ENCODE measurements at places on chromosomes 3 and 15.

DNA sequence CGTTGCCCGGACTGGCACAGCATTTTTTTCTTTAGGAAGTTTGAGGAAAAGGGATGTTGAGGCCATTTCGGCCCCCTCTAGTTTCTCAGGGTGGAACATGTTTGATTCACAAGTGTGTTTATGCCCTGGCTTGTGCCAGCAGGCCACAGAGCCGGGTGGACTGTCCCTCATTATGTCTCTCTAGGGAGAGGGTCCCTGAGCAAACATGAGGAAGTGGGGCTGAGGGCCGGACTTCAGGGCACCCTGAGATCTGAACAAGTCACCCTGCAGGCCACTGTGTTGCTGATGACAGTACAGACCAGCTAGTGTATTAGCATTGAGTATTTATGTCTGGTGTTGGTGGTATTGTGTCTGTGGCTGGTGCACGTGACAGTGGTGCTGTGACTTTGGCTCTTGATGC lies 34.9 kb downstream of the RNU5B-1 start:
- H3K4me3 ChIP-seq: no peak overlapping the region
- H3K4me1 ChIP-seq: peaks cover 39% of the 10 kb centered on the region
- peak; percentile 5 for DNase-seq
- H3K27ac ChIP-seq: no peak overlapping the region
- H3K36me3 ChIP-seq: no peaks in the 10 kb centered on the region
- no peaks in the 10 kb centered on the region for H3K27me3 ChIP-seq

GRCh38 chr3:39727415-39727814 lies 82.0 kb upstream of the MYRIP start:
- H3K4me3 ChIP-seq: no peak overlapping the region
- DNase-seq: no peak
- H3K4me1 ChIP-seq: no peaks in the 10 kb centered on the region
- no peaks in the 10 kb centered on the region for H3K27me3 ChIP-seq
- no peak overlapping the region for H3K27ac ChIP-seq

DNA sequence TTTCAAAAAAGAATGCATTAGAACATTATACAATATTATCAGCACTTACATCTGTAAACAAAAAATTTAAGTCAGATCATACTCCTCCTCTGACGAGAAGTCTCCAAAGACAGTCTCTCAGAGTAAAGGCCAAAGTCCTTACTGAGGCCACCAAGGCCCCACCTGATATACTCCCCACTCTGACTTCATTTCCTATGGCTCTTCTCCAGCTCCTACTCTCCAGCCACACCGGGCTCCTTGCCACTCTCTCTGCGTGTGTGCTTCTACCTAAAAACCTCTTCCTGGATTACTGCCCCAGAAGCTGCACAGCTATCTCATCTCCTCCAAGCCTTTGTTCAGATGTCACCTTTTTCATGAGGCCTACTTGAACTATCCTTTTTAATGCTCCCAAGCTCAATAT lies 5.0 kb downstream of the DCP1A start:
- no peaks in the 10 kb centered on the region for H3K27me3 ChIP-seq
- no peak overlapping the region for H3K27ac ChIP-seq
- DNase-seq: no peak
- no peak overlapping the region for H3K4me3 ChIP-seq

- no peaks in the 10 kb centered on the region for H3K27me3 ChIP-seq
- no peak overlapping the region for H3K4me3 ChIP-seq
- H3K4me1 ChIP-seq: no peaks in the 10 kb centered on the region
- no peak for DNase-seq
These were observed 269.5 kb upstream of the GBE1 start for GRCh38 chr3:82030916-82031315.

DNA sequence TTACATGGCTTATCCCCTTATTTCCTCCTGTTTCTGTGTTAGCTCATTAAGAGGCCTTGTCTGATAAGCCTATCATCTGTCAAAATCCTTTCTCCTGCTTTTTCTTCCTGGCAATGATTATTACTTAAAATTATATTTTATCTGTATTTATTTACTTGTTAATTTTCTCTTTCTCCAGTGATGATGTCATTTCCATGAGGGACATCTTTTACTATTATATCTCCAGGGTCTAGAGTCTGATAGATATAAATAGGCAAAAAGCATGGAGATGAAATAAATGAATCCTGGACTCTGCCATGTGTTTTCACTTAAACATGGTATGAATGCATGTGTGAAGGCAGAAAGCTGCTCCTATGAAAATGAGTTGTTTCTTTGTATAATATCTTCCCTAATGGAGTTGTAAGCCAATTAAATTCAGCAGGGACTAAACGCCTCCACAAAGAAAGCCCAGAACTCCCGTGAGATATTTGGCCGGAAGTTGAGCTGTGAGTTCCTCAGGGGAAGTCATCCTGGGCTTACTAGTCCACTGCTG lies 375.2 kb downstream of the TUSC7 start:
- no peak overlapping the region for H3K4me3 ChIP-seq
- H3K4me1 ChIP-seq: no peaks in the 10 kb centered on the region
- no peaks in the 10 kb centered on the region for H3K36me3 ChIP-seq
- no peaks in the 10 kb centered on the region for H3K27me3 ChIP-seq
- H3K27ac ChIP-seq: no peak overlapping the region
- DNase-seq: peak; percentile 21

DNA sequence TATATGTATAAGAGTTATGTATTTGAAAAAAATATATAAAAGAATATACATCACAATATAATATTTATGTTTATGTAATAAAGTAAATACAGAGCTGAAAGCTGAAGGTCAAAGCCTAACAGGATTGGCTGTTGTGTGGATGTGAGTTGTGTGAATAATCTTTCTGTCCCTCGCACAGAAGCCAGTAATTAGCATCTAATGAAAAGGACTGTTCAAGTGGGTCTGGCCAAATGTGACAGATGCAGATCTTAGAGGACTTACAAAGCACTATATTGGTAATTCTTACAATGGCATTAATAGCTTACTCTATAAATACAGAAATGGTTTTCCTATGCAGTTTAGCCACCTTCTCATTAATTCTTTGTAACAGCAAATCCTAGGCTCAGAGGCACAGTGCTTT lies 2.4 kb downstream of the MKRN3 start:
- peaks cover 11% of the 10 kb centered on the region for H3K36me3 ChIP-seq
- no peak overlapping the region for H3K4me3 ChIP-seq
- H3K4me1 ChIP-seq: no peaks in the 10 kb centered on the region
- H3K27ac ChIP-seq: no peak overlapping the region

GRCh38 chr3:98730338-98730737 lies 32.8 kb upstream of the ST3GAL6 start:
- no peaks in the 10 kb centered on the region for H3K27me3 ChIP-seq
- peaks cover 5% of the 10 kb centered on the region for H3K4me1 ChIP-seq
- no peak overlapping the region for H3K27ac ChIP-seq
- H3K36me3 ChIP-seq: no peaks in the 10 kb centered on the region
- H3K4me3 ChIP-seq: no peak overlapping the region

DNA sequence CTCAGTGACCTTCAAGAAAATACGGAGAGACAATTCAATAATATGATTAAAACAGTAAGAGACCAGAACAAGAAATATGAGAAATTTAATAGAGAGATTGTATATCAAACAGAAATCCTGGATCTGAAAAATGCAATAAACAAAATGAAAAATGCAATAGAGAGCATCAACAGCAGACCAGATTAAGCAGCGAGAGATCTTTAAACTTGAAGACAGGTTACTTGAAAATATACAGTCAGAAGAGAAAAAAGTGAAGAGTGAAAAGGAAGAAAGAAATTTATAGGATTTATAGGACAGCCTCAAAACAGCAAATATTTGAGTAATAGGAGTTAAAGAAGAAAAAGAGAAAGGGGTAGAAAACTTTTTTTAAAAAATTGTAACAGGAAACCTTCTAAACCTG lies 813.9 kb upstream of the GRM7 start:
- no peaks in the 10 kb centered on the region for H3K36me3 ChIP-seq
- H3K27me3 ChIP-seq: no peaks in the 10 kb centered on the region

GRCh38 chr3:132362329-132362728 lies 45.1 kb downstream of the ACP3 start:
- DNase-seq: peak; percentile 20
- no peaks in the 10 kb centered on the region for H3K4me1 ChIP-seq
- no peaks in the 10 kb centered on the region for H3K36me3 ChIP-seq
- no peak overlapping the region for H3K27ac ChIP-seq
- H3K4me3 ChIP-seq: no peak overlapping the region

- no peak overlapping the region for H3K27ac ChIP-seq
- no peak for DNase-seq
- no peak overlapping the region for H3K4me3 ChIP-seq
- no peaks in the 10 kb centered on the region for H3K27me3 ChIP-seq
- H3K36me3 ChIP-seq: no peaks in the 10 kb centered on the region
These were observed 397.9 kb upstream of the GOLIM4 start for GRCh38 chr3:168493412-168494205.

DNA sequence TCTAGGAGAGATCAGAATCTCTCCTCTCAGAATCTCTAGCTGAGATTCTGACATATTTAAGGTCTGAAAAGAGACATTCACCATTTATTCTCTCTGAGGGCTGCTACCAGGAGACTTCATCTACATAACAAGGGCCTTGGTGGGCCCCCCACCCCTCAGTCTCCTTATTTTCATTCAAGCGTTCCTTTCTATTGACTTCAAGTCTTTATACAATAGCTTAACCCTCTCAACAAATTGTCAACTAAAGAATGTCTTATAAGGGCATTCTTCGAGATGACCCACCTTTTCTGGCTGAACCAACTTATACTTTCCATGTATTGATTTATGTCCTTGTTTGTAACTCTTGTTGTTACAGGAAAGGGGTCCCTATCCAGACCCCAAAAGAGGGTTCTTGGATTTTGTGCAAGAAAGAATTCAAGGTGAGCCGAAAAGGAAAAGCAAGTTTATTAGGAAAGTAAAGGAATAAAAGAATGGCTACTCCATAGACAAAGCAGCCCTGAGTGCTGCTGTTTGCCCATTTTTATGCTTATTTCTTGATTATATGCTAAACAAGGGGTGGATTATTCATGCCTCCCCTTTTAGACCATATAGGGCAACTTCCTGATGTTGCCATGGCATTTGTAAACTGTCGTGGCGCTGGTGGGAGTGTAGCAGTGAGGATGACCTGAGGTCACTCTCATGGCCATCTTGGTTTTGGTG lies 209.5 kb upstream of the ALCAM start:
- H3K27me3 ChIP-seq: no peaks in the 10 kb centered on the region
- no peaks in the 10 kb centered on the region for H3K36me3 ChIP-seq
- no peak overlapping the region for H3K27ac ChIP-seq
- no peak for DNase-seq
- no peaks in the 10 kb centered on the region for H3K4me1 ChIP-seq
- no peak overlapping the region for H3K4me3 ChIP-seq

Measured in SK-N-SH (cell line).